ENCODE measurements at places on chromosomes 7 and 10. TPM values are rescaled to one million over a fixed set of nuclear protein-coding genes. Genes with fewer than 3 reads are reported as not detected.

The BAG3 gene
- 24.9 TPM for total RNA-seq

The ENTPD1 gene
- total RNA-seq: 1.0 TPM

- no peak for DNase-seq
Measured at GRCh38 chr10:75957314-75958120, 526.1 kb downstream of the LRMDA start.

GRCh38 chr7:73727952-73728351, 8.5 kb upstream of the STX1A start:
- DNase-seq: no peak

GRCh38 chr7:38222481-38223096, 44.5 kb downstream of the STARD3NL start:
- no peak for DNase-seq

GRCh38 chr7:134353411-134353810, 36.7 kb upstream of the SLC35B4 start:
- no peak for DNase-seq

GRCh38 chr10:110617425-110618229, 26.5 kb upstream of the RBM20 start:
- no peak for DNase-seq

DNA sequence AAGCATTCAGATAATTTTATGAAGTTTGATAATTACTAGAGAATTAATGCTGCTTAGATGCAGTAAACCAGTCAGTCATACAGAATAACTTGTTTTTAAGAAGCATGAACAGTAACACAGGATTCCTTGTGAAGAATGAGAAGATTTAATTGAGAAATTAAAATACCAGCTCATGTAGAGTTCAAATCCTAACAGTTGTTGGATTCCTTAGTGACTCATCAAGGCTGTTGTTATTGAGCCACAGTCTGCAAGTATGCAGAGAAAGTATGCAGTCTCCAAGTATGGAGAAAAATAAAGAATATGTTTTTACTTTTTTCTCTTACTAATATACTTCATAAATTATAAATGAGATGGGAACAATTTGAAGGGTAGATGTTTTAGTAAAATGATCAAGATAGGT, 30.2 kb upstream of the CYP26C1 start:
- no peak for DNase-seq

GRCh38 chr7:32948202-32948601, 9.0 kb upstream of the FKBP9 start:
- DNase-seq: no peak

GRCh38 chr10:34809796-34810195, 5.3 kb downstream of the PARD3 start:
- DNase-seq: no peak

DNA sequence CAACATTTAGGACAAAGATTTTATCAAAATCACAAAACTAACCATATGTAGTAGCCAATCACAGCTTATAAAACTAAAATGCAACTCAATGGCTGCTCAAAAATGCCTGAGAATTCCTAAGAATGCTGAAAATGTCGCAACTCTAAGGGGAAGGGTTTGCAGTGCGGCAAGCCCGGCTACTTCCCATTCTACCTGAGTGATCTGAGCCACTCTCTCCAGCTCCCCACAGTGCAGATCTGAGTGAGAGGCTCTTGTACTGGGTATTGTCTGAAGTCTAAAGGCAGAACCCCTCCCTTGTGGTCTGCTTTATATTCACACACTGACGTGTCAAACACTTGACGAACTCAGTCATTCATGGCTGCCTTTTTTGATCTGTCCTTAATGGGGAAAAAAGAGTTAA, 28.9 kb downstream of the RAB11FIP2 start:
- DNase-seq: no peak

- no peak for DNase-seq
Measured at GRCh38 chr10:117741524-117741923, 199.0 kb downstream of the EMX2 start.

- DNase-seq: no peak
Measured at GRCh38 chr10:7563770-7564169, 103.0 kb downstream of the ITIH5 start.

GRCh38 chr10:96301616-96302015, 2.6 kb upstream of the DNTT start:
- DNase-seq: no peak

DNA sequence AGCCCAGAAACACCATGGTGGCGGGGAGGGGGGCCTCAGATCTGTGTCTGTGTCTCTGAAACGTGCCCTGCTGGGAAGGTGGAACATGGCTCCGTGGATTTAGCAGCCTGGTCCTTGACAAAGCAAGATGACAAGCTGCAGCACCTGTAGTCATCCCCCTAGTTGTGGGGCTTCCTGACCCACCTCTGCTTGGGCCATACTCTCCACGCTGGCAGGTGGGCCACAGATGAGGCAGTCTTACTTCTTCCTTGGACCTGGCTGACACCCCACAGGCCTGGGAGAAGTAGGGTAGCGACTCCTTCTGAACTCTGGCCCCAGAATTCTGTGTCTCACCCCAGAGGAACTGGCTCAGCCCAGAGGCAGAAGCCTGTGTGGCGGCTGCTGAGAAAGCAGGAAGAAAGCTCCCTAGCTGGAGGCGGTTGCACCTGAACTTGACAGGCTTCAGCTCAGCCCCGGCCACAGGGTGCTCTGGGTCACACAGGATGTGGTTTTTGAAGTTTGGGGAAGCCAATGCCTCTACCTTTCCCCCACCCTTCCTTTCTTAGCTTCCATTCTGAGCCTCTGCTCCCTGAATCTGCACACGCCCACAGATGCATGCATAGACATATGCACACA, 113.9 kb downstream of the ABLIM1 start:
- DNase-seq: no peak

GRCh38 chr10:71632896-71633600, 86.5 kb downstream of the C10orf105 start:
- DNase-seq: no peak

DNA sequence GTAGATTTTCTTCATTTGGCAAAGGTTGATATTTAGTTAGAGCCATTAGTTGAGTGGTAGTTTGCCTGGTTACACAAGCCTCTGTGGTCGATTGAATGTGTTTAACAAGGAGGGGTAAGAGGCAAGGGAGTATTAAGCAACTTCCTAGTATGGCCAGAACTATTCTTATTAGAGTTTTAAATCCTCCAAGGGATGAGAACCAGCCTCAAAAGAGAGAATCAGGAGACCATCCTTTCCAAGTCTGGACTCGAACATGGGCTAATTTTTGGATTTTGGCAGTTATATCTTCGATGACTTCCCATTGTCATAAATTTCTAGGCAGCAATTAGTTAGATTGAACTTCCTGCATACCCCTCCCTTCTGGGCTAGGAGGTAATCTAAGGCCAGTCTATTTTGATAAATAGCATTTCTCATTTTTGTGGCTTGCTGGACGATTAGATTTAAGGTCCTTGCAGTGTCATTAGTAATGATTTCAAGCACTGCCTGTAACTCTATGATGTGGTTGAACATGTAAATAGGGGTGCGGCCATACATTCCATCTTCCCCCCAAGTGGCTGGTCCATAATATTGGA, 219.5 kb upstream of the KCND2 start:
- no peak for DNase-seq

Data from type B pancreatic cell (in vitro differentiated cells).